Stimulated activated naive CD4-positive, alpha-beta T cell treated with Interleukin-2 at 50 U/mL for 16 hours (primary cell): ENCODE measurements at places on chromosomes 3 and 15.

DNA sequence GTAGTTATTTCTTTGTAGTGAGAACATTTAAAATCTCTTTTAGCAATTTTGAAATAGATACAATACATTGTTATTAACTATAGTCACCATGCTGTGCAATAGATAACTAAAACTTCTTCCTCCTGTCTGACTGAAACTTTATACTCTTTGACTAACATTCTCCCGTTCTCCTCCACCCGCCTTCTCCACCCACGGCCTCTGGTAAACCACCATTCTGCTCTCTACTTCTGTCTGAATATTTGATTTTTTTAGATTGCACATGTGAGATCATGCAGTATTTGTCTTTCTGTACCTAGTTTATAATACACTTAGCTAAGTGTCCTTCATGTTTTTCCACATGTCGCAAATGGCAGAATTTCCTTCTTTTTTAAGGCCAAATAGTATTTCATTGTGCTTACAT, 72.8 kb upstream of the RBM5 start:
- no peak for DNase-seq

GRCh38 chr15:88430051-88430450, 37.1 kb downstream of the MRPL46 start:
- no peak for DNase-seq

GRCh38 chr3:13831386-13831996, 48.4 kb downstream of the WNT7A start:
- DNase-seq: no peak

DNA sequence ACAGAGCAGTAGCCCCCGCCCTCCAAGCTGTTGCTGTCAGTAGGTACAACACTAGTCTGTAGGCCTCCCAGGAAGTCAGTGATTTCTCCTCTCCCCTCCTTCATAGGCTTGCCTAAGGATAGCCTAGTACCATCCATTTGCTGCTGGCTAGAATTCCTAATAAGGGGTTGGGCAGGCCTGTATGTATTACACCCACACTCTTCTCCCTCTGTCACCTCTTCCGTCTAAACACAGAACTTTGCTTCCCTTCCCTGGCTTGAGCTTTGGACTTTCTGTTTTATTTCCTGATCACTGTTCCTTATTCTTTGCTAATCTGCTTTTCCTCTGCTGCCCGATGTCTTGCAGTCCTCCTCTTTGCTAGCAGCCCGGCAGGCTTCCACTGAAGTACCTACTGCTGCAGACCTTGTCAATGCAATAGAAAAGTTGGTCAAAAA, 93.4 kb upstream of the UMPS start:
- no peak for DNase-seq

- DNase-seq: no peak
Measured at GRCh38 chr3:171790898-171791691, 19.2 kb downstream of the PLD1 start.

DNA sequence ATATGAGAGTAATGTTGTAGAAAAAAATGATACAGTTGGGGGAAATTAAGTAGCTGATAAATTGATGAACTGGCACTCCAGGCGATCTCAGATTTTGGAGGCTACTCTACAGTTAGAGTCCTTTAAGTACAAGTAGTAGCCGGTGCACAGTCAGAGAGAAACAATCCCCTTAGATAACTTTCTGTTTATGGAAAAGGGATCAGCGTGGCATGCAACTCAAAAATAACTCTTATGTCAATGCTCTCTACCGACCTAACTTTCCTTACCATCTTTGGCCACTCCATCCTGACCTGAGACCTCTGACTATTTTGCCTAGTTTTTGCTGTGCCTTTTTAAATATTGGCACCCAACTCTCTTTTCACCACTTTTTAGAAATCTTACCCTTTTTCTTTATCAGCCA, 299.6 kb downstream of the UNC13C start:
- DNase-seq: no peak

DNA sequence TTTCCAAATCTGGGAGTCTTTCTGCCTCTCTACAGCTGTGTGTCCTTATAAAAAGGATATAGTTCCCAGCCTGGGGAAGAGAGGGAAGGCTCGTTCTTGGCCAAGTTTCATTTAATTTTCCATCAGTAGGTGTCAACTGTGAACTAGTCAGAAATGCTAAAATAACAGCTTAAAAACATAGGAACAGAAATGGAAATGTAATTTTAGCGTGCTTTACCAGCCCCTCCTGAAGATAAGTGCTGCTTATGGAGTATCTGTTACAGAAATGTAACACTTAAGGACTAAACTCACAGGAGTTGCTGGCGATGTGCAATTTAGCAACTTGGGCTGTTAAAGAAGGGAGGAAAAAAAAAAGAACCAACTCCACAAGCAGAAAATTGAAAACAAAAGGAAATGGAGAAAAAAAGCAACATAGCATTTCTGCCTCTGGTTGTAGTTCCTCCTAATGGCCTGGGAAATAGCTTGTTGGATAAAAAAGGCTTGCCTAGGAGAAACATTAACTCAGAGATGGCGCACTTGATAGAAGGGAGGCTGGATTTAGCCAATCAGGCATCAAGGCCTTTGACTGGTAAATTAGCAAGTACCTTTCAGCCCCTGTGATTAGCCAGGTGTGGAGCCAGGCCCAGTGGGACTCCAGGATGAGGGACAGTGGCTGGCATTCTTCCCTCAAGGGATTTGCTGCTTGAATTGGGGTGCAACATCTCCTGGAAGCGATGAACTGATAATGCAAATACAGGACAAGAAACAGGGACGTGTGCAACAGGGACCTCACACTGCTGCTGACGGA, 84.3 kb downstream of the RPLP1 start:
- no peak for DNase-seq

- no peak for DNase-seq
Measured at GRCh38 chr3:141798448-141798845, 35.2 kb downstream of the GRK7 start.

DNA sequence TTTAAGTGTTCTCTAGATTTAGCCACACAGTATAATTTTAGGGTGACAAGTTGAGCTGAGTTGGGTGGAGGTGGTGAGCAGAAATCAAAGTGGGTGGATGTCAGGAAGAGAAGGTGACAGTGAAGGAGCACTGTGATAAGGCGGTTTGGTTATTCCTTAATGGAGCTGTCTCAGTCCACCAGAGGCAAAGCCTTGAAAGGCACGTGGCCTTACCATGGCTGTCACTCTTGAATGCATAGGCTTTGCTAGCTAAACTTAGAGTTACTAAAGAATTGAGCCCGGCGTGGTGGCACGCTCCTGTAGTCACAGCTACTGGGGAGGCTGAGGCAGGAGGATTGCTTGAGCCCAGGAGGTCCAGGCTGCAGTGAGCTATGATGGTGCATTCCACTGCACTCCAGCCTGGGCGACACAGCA, 560 bp upstream of the TTLL13 start:
- DNase-seq: no peak

DNA sequence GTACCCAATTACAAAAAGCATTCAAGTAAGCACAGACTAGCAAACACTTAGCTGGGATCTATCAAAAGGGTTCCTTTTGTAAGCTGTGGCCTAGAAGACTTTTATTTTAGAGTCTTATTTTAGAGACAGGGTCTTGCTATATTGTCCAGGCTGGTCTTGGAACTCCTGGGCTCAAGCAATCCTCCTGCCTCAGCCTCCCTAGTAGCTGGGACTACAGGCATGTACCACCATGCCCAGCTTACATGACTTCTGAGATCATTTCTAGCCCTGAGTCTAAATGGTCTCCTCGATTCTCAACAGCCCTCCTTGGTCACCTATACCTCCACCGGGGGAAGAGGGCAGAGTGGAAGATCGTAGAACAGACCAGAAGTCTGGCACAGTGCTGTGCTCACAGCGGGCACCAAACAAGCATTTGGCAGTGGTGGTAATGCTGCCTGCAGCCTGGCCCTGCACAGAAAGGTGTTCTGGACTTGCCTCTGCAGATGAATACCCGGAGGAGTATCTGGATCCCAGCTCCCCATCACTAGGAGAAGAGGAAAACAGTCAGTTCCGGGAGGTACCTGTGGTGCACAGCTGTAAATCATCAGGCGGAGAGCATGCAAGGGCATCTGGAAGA, 2.4 kb downstream of the FAM219B start:
- DNase-seq: no peak

DNA sequence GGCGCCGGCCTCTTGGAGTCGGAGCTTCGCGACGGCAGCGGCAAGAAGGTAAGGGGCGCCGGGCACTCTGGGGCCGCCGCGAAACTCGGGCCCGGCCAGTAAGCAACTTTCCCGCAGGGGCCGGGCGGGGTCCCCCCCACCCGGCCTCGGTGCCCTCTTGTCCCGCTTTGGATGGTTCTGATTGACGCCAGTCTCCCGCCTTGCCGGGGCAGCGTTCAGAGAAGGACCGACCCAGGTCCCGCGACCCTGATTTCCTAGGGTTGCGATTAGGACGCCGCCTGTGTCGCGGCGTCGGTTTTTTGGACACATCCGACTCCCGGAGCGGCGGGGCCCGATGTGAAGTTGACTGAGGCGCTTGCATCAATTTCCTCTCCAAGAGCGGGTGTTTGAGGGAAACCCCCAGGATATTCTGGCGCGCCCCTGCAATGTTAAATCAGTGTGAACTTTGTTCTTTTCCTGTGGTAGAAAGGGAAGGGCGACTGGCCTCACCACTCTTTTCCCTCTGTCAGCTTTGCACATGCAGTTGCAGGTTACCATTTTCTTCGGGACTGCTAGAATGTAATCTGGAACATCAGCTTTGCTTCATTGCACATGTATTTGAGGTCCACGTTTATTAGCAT, 755 bp downstream of the PDE8A start:
- DNase-seq: peak; percentile 38

DNA sequence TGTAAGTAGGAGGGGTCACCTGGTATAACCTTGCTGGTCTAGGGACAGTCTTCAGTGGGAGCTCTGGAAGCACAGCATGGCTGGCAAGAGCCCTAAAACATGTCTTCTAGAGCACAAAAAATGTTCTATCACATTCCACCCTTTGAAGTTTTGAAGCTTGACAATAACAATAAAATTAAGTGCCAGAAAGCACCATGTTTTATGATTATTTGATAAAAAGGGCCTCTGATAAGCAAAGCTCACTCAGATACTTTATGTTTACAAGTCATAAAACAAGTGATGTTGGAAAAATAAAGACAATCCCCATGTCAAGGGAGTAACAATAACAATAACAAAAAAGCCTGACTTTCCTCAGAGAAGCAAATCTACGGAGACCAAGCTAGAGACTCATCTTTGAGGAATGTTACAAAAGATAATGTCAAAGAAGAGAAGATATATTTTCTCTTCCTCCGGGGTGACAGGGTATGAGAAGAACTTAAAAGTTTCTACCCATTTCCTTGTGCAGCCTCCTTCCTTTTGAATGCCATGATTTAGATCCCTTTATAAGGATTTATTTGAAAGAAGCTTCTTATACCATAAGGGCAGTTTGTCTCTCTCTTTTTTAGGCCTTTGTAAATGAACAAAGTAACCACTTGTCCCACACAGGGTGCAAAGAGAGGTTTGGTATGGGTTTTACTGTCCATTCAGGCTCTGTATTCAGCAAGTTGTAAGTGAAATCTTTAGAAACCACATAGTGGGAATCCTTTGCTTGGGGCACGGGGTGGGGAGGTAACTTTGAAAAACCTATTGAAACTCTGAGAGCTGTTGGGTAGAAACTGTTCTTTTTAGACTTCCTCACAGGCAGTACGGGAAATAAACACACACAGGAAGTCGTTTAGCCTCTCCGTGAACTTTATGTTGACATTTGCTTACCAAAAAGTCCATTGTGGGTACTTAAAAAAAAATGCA, 109.6 kb upstream of the RBMS3 start:
- no peak for DNase-seq

DNA sequence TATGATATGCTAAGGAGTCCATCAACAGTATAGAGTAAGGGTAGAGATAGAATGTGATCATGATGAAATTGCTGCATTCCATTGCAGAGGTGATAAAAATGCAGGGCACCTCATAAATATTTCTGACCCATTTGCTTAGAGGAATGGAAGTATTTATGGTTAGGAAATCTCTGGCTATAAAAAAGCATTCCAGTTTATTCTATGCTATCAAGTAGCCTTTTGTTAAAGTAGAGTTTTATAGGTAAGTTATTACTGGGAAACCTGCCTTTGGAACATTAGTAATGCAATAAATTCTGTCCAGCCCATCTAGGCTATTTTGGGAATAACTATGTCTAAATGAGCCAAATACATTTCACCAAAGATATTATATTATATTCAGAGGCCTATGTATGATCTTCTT, 19.8 kb upstream of the STRIT1 start:
- no peak for DNase-seq

DNA sequence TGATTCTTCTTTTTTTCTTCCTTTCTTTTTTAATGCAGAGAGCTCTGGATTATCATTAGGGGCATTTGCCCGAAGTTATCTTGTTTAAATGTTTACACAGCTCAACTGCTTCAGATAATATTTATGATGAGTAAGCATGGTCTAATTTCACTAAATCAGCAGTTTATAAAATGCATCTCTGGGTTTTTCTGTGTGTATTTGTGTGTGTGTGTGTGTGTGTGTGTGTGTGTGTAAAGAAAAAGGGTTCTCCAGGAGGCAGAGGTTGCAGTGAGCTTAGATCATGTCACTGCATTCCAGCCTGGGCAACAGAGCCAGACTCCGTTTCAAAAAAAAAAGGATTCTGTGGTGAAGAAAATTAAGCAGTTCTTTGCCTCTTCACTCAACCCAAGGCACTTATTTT, 25.9 kb upstream of the TNFSF10 start:
- no peak for DNase-seq

DNA sequence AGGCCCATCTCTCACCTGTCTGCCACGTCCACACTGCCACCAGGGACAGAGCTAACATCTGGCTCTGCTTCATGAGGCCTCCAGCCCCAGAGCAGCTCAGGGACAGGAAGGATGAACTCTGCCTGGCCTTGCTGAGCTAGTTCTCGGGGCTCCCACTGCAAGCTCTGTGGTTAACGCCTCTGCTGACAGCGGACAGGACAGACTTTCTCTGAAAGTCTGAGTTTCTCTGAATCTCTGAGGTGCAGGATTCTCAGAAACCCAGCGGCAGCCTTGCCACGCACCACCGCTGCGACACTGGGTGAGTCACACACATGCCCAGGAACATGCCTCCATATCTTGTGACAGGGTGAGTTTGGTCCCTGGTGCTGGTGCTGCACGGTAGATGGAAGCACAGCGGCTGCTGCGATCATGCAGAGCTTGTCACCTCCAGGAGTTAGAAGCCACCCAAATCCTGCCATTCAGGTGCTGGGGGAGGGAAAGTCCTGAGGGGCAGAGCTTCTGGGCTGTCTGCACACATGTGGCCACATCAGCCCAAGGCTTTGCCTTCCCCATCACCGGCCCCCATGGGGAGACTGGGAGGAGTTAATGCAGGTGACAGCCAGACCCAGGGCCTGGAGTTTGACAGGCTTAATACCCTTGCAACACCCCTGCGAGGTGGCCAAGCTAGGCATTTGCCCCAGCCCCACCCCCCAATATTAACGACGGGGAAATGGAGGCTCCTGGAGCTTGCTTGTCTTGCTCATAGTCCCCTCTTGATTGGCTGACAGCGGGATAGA, 267.0 kb downstream of the PLCL2 start:
- peak; percentile 87 for DNase-seq

DNA sequence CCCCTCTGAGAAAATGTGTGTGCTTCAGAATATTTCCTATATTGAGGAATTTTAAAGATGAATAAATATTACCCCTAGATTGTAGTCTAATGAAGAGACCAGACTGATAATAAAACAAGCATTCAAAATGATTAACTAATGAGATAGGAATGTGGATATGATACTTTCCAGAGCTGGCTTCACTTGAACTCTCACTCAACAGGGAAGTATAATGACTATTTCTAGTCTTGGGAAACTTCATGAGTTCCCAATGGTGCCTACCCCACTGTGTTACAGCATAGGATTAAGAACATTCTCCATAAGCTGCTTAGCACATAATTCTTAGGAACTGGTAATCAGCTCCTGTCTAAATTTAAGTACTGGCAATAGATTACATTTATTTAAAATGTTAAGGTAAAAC, 261.5 kb upstream of the ZNF385D start:
- DNase-seq: no peak

- no peak for DNase-seq
Measured at GRCh38 chr3:194364314-194364651, 5.3 kb downstream of the LRRC15 start.
